ENCODE measurements at places on chromosomes 7 and 10.

GRCh38 chr10:31594347-31594873, 275.4 kb downstream of the ZEB1 start:
- DNase-seq, result no peak

DNA sequence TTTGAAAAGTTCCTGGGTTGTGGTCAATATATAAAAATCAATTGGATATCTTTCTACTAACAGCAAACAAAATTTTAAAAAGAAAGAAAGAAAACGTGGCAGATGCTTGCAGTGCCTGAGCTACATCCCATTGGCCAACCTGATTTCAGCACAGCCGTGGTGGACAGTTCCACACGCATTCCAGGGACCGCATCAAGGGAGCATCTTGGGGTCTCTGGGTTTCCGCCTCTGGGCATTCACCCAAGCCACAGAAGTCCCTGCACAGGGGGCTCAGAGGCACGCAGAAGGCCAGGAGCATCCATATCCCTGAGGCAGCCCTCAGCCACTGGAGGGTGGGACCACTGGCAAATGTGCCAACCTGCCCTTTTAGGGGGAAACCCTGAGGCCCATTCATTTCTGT, 254.5 kb upstream of the RNF32 start:
- no peak for DNase-seq

GRCh38 chr7:19560111-19560883, 148.5 kb downstream of the POLR1F start:
- DNase-seq, result no peak

- no peak for DNase-seq
These were observed 223.2 kb downstream of the PRKG1 start for GRCh38 chr10:51297438-51297837.

- DNase-seq, result no peak
These were observed 95.6 kb downstream of the GRB10 start for GRCh38 chr7:50687096-50687495.

GRCh38 chr7:151759591-151760042, 117.3 kb downstream of the PRKAG2 start:
- DNase-seq, result no peak

DNA sequence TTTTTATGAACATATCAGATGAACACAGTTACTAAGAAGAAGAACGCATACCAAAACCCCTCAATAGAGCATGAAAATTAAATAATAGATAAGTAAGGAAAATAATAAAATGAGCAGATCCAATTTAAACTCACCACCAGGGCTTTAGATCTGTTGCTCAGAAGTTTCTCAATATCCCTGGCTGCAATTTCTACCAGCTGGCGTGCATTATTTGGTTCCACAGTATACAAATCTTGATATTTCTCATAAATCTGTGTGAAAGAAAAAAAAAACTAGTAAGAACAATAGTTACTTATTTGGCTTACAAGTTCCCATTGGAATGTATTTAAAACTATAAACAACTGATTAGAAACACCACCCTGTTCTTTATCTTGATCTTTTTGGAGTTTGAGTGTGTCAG, 108.6 kb downstream of the CACNA2D1 start:
- DNase-seq, result no peak

- DNase-seq, result no peak
These were observed 39.7 kb upstream of the HPS1 start for GRCh38 chr10:98486421-98486820.

DNA sequence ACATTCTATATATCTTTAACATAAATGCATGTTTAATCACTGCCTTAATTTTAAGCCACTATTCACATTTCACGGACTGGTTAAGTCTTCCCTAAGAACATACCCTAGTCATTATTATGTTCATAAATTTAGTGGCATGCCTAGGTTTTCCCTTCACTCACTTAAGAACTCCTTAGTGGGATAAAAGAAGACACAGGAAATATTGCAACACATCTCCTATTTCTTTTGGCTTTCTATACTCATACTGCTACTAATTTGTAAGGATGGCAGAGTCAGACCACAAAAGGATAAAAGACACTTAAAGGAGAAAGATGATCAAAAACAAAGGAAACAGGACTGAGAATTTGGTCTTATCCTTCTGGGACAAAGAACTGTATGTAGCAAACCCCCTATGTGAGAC, 951.4 kb downstream of the SORCS3 start:
- no peak for DNase-seq

DNA sequence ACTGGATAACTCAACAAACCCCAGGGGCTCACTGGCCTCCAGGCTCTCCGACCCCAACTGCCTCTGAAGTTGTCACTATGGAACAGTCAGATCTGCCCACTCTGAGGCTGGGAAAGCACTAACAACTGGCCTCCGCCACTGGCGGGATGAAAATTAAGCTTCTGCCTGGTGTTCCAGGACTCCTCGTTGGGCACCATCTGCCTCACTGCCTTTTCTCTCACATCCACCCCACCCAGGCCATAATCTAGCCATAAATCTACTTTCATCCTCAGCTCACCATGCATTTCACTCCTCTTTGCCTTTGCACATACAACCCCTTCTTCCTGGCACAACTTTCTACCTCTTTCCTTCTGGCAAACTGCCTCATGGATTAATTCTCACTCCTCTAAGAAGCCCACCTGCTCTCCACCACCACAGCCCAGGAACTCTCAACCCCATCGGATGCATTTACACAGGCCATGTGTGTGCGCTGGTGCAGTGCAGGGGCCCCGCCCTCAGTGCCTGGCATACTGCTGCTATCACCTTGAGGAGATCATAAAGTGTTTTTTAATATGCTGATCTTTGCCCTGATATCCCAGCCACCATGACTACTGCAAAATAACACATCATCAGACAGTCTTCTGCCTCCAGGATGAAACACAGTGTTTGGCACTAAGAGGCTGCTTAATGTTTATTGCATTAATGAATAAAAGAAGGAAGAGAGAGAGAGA, 4.0 kb downstream of the CDHR1 start:
- no peak for DNase-seq

DNA sequence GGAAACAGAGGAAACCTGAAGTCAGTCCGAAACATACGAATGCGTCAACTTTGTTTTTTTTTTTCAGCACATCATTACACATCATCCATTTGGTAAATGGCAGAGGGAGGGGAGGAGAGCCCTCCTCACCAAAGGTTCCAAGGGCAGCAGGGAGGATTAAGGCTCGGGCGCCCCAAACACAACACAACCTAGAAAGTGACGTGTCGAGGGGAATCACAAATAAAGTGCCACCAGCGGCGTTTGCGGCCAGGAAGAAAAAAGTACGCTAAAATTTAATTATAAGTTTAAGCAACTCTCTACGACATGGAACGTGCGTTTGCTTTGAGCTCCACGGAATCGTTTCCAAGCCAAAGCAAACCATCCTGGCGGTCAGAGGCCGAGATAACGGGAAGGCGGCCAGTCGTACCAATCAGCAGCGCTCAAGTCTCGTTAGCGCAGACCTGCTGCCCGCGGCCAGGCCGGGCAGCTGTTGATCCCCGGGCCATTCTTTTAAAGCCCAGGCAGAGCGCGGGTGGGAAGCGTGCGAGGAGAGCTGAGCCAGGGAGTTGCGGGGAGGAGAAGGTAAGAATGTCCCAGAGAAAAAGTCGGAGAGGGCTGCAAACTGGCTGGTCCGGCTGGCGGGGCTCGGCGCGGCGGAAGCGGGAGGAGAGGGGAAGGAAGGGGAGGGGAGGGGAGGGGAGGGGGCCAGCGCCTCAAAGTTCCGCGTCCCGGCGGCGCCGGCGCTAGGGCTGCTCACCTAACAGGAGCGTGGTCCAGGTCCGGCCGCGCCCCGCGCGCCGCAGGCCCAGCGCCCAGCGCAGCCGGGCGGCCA, 719 bp downstream of the DPY19L1 start:
- peak; percentile 82 for DNase-seq

DNA sequence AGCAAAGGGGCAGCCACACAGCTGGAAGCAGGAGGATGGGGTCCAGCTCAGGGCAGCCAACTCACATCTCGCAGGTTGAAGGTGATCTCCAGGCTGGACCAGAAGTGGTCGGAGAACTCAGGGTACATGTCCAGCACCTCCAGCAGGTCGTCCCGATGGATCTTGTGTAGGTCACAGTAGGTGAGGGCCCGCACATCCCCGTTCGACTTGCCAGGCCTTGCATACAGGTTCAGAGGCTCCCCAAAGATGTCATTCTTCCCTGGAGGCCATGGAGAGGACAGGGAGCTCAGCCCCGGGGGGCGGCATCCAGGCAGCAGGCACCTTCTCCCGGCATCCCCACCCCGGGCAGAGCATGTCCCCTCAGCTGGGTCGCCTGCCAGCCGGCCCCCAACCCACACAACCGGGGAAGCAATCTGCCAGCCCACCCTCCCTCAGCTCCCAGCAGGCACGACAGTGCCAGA, 29.3 kb downstream of the KCNH2 start:
- DNase-seq, result peak; percentile 57

- no peak for DNase-seq
These were observed 797.2 kb downstream of the TNS3 start for GRCh38 chr7:46784732-46785131.

DNA sequence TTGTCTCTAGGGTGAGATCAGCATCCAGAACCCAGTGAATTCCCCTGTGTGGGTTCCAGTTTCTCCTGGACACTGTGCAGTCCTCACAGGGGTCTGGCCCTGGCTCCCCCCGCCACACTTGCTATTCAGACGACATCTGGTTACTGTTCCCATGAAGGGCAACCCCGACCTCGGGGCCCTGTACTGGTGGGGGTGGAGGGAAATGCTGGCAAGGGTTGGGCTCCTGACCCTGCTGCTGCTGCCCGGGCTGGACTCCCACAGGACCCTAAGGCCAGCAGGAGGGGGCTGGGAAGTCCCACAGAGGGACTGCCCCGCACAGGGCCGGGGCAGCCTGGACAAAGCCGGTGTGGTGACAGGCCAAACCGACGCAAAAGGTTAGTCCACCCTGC, 768 bp upstream of the CPA1 start:
- DNase-seq, result peak; percentile 88

GRCh38 chr10:474946-475345, 214.5 kb downstream of the DIP2C start:
- DNase-seq, result no peak

DNA sequence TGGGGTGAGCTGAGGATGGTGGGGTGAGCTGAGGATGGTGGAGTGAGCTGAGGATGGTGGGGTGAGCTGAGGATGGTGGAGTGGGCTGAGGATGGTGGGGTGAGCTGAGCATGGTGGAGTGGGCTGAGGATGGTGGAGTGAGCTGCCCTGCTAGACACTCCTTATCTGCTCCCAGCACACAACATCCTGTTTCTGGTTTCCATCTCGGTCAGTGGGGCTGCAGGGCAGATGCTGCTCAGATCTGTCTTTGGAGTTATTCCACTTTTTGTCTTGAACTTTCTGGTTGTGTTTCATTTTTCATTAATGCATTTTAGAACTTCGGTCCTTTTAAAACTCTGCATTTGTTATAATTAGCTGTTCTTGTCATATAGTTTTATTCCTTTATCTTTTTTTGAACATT, 67.9 kb upstream of the ANTXRL start:
- no peak for DNase-seq

GRCh38 chr10:103560886-103561285, 67.4 kb downstream of the NEURL1 start:
- no peak for DNase-seq

- DNase-seq, result peak; percentile 36
These were observed 367.7 kb upstream of the SEMA3D start for GRCh38 chr7:85554236-85555178.

DNA sequence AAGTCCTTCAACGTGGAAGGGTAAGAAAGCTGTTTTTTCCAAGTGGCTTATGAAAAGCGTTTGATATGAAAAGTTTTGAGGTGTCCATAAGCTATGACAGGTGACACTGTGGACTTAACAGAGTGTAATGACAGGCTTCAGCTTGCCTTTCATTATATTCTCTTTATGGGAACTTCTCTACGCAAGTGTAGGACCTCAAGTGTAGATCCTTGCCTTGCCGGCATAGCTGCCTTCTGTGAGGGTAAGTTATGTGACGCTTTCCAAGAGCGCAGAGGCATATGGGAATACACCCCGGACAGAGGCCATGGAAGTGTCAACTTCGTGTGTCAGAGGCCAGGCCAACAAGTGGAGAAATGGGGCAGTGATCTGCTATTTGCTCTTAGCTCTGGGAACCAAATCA, 91.9 kb downstream of the GALNT11 start:
- DNase-seq, result no peak

DNA sequence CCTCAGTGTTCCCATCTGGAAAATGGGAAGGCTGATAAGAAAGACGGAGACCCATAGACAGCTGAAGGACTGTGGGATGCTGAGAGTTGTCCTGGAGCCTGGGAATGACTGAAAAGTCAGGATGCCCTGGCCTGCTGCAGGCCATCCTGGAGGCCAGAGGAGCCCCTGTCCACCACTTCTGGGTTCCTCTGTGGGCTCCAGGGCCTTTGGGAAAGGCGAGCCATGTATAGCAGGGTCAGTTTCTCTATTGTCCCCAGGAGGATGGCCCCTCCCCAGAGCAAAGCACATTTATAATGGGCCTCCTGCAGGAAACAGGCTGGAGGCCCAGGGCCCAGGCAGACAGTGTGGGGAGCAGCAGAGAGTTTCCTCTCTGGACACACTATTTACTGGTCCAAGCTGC, 471.4 kb upstream of the MGMT start:
- DNase-seq, result no peak

DNA sequence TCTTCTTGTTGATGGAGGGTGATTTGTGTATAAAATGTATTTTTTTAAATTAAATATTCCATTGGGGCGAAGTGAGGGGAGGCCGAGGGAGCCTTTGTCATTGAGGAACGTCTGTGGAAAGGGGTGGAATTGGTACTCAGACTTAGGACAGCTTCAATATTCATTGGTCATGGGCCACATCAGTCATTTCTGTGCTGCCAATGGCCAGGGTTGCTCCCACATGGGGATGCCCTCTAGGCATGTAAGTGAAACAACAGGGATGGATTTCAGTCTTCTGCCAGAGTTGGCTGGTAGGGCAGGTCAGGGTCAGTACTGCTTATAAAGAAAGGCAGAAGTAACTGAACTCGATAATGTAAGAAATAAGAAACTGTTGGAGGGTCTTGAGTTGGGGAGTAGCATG, 47.2 kb downstream of the NEURL1 start:
- no peak for DNase-seq

GRCh38 chr10:110649347-110650264, 5.5 kb downstream of the RBM20 start:
- DNase-seq, result no peak

GRCh38 chr7:105880571-105881330, 4.4 kb upstream of the ATXN7L1 start:
- no peak for DNase-seq

GRCh38 chr10:61684894-61685507, 22.3 kb downstream of the CABCOCO1 start:
- DNase-seq, result no peak

GRCh38 chr10:35300063-35300699, 36.1 kb upstream of the CCNY start:
- DNase-seq, result no peak

GRCh38 chr10:125795128-125795527, 19.5 kb upstream of the MMP21 start:
- DNase-seq, result no peak

- no peak for DNase-seq
These were observed 192.1 kb downstream of the CELF2 start for GRCh38 chr10:11209830-11210181.

GRCh38 chr10:3750006-3750816, 34.8 kb downstream of the KLF6 start:
- DNase-seq, result no peak

GRCh38 chr10:31171402-31172083, 139.9 kb upstream of the ZNF438 start:
- DNase-seq, result no peak

GRCh38 chr7:128265906-128266300, 24.8 kb downstream of the LEP start:
- DNase-seq, result no peak

- DNase-seq, result no peak
These were observed 16.3 kb upstream of the SLC29A4 start for GRCh38 chr7:5266191-5267028.
